ENCODE measurements at places on chromosomes 3 and 15. TPM values are rescaled to one million over a fixed set of nuclear protein-coding genes. Genes with fewer than 3 reads are reported as not detected.
A peak's percentile ranks its signal among the peaks of the same experiment; 100 is the strongest.

Gene PCSK6
- 0.24 TPM for total RNA-seq

Gene NPAP1
- not detected for total RNA-seq

Gene CACNA1D
- 0.53 TPM for total RNA-seq

Gene CASR
- total RNA-seq = 0.14 TPM

Gene RLBP1
- not detected for total RNA-seq

Gene RYK
- 17.6 TPM for total RNA-seq

- H3K27me3 ChIP-seq = no peaks in the 10 kb centered on the region
- peak overlapping the region; percentile 94 for H3K27ac ChIP-seq
- peak overlapping the region; percentile 70 for H3K4me3 ChIP-seq
- DNase-seq = peak; percentile 46
These were observed 160.2 kb upstream of the TBL1XR1 start for GRCh38 chr3:177357352-177358090.

DNA sequence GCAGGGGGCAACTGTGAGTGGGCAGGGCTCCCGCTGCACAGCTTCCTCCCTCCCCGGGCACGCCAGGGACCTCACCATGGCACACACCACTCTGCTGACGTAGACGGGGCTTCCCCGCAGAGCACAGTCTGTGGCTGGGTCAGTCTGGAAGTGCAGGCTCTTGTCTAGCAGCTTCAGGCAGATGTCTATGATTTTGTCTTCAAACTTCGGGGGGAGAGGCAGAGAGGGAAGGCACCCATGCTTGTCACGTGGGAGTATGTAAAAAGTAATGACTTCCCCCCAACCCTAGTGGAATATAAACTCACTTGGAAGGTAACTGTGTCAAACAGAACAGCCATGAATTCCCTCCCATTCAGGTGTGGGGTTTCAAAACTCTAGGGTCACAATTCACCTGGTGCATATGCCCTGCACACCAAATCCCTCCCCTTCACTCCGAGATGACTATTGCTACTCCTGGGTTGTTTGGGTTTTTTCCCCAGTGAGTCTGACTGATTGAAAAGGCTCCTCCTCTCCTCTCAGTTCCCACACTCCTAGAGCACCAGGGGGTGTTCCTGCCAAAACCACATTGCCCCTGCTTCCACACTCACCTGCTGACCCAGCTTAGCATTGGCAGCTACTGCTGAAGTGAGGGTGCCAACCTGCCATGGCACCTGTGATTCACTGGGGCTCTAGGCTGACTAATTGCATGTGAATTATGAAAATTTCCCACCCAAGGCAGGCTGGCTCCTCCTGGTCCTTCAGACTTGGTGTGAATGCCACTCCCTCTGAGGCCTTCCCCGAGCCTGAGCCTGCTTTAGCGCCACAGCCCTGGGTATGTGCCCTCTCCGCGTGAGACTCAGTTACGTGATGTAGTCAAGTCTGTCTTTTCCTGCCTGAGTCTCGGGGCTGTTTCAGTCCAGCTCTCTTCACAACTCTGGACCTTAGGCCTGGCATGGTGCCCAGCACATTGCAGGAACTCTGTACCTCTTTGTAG lies 13.0 kb downstream of the TGM5 start:
- H3K27ac ChIP-seq = no peak overlapping the region
- no peaks in the 10 kb centered on the region for H3K36me3 ChIP-seq
- peaks cover 7% of the 10 kb centered on the region for H3K27me3 ChIP-seq
- H3K4me1 ChIP-seq = peaks cover 20% of the 10 kb centered on the region
- peak; percentile 58 for DNase-seq

DNA sequence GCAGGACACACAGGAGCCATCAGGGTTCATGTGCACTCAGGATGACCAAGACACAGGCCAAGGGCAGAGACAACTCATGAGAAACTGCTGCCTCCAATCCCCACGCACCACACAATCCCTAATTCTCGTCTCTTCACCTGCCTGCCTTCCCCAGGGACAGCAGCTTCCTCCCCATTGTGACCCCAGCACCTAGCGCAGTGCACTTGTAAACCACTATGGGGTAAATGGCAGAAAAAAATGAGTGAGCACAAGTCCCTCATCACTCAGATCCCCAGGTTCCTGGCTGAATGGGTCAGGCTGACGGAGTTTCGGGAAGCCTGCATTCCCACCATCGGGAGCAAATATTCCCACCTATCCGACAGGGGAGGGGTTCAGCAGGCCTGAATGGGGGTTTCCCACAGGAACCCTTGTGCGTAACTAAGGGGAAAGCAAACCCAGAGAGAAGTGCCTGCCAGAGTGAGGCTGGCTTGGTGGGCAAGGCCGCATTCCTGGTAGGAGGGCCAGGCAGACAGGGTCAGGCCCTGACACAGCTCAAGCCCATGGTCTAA lies 18.8 kb downstream of the PLXNB1 start:
- no peaks in the 10 kb centered on the region for H3K27me3 ChIP-seq
- H3K4me3 ChIP-seq = no peak overlapping the region

GRCh38 chr3:37562876-37563275 lies 298.8 kb upstream of the CTDSPL start:
- H3K4me3 ChIP-seq = no peak overlapping the region
- no peaks in the 10 kb centered on the region for H3K4me1 ChIP-seq
- peaks cover 2% of the 10 kb centered on the region for H3K27me3 ChIP-seq
- DNase-seq = no peak
- H3K36me3 ChIP-seq = no peaks in the 10 kb centered on the region

- no peak for DNase-seq
- H3K27ac ChIP-seq = no peak overlapping the region
- H3K4me1 ChIP-seq = no peaks in the 10 kb centered on the region
- H3K36me3 ChIP-seq = no peaks in the 10 kb centered on the region
- peaks cover 4% of the 10 kb centered on the region for H3K27me3 ChIP-seq
These were observed 40.3 kb upstream of the TSEN2 start for GRCh38 chr3:12443781-12444522.

DNA sequence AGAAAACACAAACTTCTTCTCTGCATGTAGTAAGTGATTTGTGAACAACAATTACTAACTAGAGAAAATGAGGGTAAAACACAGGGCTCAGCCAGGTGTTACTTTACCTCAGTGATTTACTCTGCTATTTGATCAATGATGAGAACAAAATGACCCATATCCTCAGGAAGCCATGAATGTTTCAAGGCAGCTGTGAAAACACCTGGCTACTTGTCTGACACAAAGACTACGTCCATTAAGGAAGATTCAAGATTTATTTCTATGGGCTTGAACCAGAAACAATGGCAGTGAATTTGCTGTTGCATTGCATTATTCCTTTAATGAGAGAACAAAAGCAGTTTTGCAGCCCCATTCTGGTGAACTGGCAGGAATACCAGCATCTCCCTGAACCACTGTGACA lies 374.6 kb upstream of the ARL6 start:
- DNase-seq = no peak
- peaks cover 3% of the 10 kb centered on the region for H3K36me3 ChIP-seq
- no peaks in the 10 kb centered on the region for H3K4me1 ChIP-seq
- no peak overlapping the region for H3K27ac ChIP-seq
- no peaks in the 10 kb centered on the region for H3K27me3 ChIP-seq
- H3K4me3 ChIP-seq = no peak overlapping the region

GRCh38 chr3:183554377-183554776 lies 1.1 kb downstream of the KLHL6 start:
- no peaks in the 10 kb centered on the region for H3K27me3 ChIP-seq
- peaks cover 37% of the 10 kb centered on the region for H3K36me3 ChIP-seq
- DNase-seq = peak; percentile 39
- H3K4me3 ChIP-seq = peak overlapping the region; percentile 100

- H3K27me3 ChIP-seq = peaks cover 37% of the 10 kb centered on the region
- no peaks in the 10 kb centered on the region for H3K36me3 ChIP-seq
- no peak overlapping the region for H3K4me3 ChIP-seq
These were observed 40.3 kb upstream of the ATP2C1 start for GRCh38 chr3:130853581-130853980.

GRCh38 chr3:196273655-196274054 lies 13.9 kb downstream of the PCYT1A start:
- no peaks in the 10 kb centered on the region for H3K27me3 ChIP-seq
- H3K4me3 ChIP-seq = no peak overlapping the region
- DNase-seq = peak; percentile 44

DNA sequence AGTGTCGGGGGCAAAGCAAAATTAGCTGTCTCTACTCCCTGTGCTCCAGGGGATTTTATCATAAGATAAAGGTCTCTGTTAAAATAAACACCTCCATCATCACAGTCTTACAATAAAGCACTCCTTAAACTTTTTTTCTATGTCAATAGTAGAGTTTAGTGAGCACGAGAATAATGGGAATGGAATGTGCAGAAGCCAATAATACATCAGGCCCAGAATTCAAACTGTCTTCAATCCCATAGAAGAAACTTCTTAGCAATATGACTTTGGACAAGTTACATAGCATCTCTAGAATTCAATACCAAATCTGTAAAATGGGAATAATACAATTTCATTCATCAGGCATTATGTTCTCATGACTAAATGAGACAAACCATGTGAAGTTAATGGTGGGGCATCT lies 49.0 kb upstream of the EPHA3 start:
- no peaks in the 10 kb centered on the region for H3K27me3 ChIP-seq
- H3K36me3 ChIP-seq = no peaks in the 10 kb centered on the region
- no peak overlapping the region for H3K27ac ChIP-seq
- H3K4me1 ChIP-seq = no peaks in the 10 kb centered on the region
- H3K4me3 ChIP-seq = no peak overlapping the region
- no peak for DNase-seq

- H3K4me3 ChIP-seq = no peak overlapping the region
- no peaks in the 10 kb centered on the region for H3K36me3 ChIP-seq
- no peak overlapping the region for H3K27ac ChIP-seq
- DNase-seq = no peak
- H3K27me3 ChIP-seq = no peaks in the 10 kb centered on the region
These were observed 15.0 kb downstream of the MAPKBP1 start for GRCh38 chr15:41789236-41789635.

GRCh38 chr15:100704281-100705055 lies 102.1 kb downstream of the ASB7 start:
- peaks cover 6% of the 10 kb centered on the region for H3K4me1 ChIP-seq
- no peaks in the 10 kb centered on the region for H3K36me3 ChIP-seq
- no peak for DNase-seq
- H3K4me3 ChIP-seq = no peak overlapping the region
- H3K27me3 ChIP-seq = peaks cover 19% of the 10 kb centered on the region

- H3K36me3 ChIP-seq = peaks cover 6% of the 10 kb centered on the region
- DNase-seq = peak; percentile 72
- peaks cover 53% of the 10 kb centered on the region for H3K27me3 ChIP-seq
- H3K27ac ChIP-seq = peak overlapping the region; percentile 40
- H3K4me1 ChIP-seq = peaks cover 10% of the 10 kb centered on the region
These were observed 2.0 kb upstream of the SOX2 start for GRCh38 chr3:181709537-181710279.

- peak; percentile 23 for DNase-seq
- peak overlapping the region; percentile 61 for H3K4me3 ChIP-seq
- H3K27ac ChIP-seq = no peak overlapping the region
- peaks cover 3% of the 10 kb centered on the region for H3K4me1 ChIP-seq
These were observed 10.8 kb upstream of the MFSD1 start for GRCh38 chr3:158790901-158791589.

DNA sequence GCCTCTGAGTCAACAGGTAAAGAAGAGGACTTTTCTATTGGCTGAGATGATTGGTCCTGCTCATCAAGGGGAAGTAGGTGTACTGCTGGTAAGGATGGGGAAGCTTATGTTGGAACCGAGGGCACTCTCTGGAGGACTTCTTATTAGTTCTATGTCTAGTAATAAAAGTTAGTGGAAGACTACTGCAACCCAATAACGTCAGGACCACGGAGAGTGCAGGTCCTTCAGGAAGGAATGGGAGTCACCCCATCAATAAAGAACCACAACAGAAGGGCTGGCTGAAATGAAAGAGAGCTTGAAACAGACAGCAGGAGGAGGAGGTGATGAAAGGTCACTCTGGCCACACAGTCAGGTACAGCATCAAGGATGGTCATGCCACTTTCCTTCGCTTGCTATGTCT lies 68.8 kb upstream of the PRR23E start:
- H3K27me3 ChIP-seq = peaks cover 11% of the 10 kb centered on the region
- no peaks in the 10 kb centered on the region for H3K36me3 ChIP-seq
- H3K27ac ChIP-seq = no peak overlapping the region

GRCh38 chr3:70383360-70383831 lies 71.0 kb upstream of the MDFIC2 start:
- no peak overlapping the region for H3K4me3 ChIP-seq
- no peak for DNase-seq
- H3K27ac ChIP-seq = no peak overlapping the region
- no peaks in the 10 kb centered on the region for H3K4me1 ChIP-seq
- peaks cover 8% of the 10 kb centered on the region for H3K27me3 ChIP-seq

- DNase-seq = no peak
- no peak overlapping the region for H3K4me3 ChIP-seq
- H3K27ac ChIP-seq = no peak overlapping the region
- no peaks in the 10 kb centered on the region for H3K36me3 ChIP-seq
- no peaks in the 10 kb centered on the region for H3K27me3 ChIP-seq
These were observed 20.8 kb upstream of the SRP14 start for GRCh38 chr15:40059821-40060220.

All from activated CD4-positive, alpha-beta memory T cell treated with anti-CD3 and anti-CD28 coated beads for 36 hours (primary cell).